Glutamatergic neuron (in vitro differentiated cells): ENCODE measurements at places on chromosomes 2 and 18. TPM values are rescaled to one million over a fixed set of nuclear protein-coding genes. Genes with fewer than 3 reads are reported as not detected.

DNA sequence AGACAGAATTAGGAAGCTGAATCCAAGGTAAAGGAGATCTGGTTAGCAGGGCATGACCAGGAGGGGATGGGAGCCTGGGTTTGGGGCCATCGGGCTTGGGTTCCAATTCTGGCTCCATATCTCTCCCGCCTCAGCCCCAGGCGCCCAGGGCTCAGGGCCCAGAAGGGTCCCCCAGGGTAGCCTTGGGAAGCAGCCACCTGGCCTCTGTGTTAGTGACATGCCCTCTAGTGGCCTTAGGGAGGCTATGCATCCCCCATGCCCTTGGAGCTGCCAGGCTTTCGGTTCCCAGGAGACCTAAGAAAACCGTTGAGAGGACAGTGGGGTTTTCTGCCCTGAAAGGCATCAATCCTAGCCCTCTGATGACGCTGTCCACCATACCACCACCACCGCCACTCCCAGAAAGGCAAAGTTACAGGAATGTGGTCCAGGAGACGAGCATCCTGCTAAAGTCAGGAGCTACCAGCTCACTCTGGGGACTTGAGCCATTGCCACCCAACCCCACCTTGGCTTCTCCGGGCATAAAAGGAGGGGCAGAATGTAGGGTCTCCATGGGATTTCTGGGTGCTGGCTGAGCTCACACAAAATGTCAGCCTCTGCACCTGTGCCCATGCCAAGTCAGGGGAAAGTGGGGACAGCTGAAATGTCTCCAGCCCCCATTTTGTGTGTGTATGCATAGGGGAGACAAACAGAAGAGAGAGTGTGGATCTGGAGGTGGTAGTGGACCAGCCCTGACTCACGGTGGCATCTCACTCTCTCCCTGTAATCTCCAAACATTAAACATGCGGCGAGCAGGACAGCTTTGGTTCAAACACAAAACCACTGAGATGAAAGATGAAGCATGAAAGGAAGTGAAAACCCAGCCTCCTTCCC is 56.5 kb downstream of the EMX1 start:
- H3K36me3 ChIP-seq = no peaks in the 10 kb centered on the region
- DNase-seq = peak; percentile 61
- H3K27me3 ChIP-seq = peaks cover 2% of the 10 kb centered on the region
- H3K4me1 ChIP-seq = peaks cover 15% of the 10 kb centered on the region

Gene DSEL
- 12.2 TPM for total RNA-seq

DNA sequence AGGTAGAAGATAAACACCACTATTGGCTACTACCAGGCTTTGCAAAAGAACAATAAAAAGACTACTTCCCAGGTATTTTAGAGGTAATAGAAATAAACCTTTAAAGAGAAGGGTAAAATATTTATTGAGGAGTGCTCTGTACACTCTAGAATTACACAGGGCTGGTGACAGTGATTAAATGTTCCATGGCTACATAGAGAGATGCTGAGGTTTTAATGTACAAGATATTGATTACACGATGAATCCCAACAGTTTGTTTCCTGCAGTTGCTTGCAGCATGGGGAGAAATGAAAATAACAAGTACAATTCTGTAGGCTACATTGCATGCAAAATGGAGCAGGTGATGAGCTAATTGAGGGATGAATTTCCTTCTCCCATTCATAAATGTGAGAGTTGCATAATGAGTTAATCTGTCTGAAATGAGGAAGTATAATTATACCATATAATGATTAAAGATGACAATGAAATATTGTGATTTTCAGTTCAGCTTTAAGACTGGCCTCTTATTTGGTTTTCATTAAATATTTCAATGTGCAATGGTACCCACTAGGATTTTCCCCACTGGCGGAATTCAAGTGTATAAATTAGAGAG is 266.1 kb downstream of the SOCS6 start:
- H3K27ac ChIP-seq = peak overlapping the region; percentile 98
- H3K27me3 ChIP-seq = peaks cover 4% of the 10 kb centered on the region
- peak overlapping the region; percentile 35 for H3K4me3 ChIP-seq
- DNase-seq = no peak

GRCh38 chr18:67417864-67418523 is 98.5 kb downstream of the DSEL start:
- no peak overlapping the region for H3K4me3 ChIP-seq
- no peak for DNase-seq
- no peak overlapping the region for H3K27ac ChIP-seq
- no peaks in the 10 kb centered on the region for H3K27me3 ChIP-seq
- no peaks in the 10 kb centered on the region for H3K4me1 ChIP-seq

DNA sequence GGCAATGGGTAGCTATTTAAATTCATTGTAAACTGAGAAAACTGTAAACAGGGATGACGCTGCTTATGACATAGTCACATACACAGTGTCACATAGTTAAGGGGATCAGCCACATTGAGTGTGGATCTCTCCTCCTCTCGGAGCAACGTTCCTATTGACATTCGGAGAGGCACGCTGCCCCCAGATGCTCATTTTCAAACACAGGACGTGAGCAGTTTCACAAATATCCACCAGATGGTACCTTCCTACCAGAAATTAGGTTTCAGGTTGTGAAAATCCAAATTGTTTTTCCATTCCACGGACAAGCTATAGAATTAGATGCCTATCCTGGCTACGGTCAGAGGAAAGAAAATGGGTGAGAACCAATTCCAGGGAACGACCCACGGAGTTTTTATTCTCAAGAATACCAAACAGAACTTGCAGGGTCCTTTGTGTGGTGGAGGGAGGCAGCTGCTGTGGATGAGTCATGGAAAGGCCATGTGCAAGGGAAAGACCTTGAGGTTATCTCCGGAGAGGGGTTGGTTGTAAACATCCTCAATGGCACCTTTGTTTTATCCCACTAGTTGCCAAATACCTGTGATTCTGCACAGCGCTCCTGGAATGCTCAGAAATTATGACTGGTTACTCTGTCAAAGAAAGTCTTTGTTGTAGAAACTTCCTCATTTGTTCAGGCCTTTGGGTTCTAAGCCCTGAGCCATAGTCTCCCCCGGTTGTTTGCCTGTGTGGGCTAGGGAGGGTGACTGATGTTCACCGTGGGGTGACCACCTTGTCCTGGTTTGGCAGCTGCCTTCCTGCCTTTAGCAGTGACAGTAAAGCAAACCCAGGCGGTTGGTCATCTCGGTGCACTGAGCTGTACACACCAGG is 88.0 kb downstream of the ACTR3 start:
- peaks cover 31% of the 10 kb centered on the region for H3K4me1 ChIP-seq
- no peak for DNase-seq
- peaks cover 5% of the 10 kb centered on the region for H3K27me3 ChIP-seq
- H3K27ac ChIP-seq = peak overlapping the region; percentile 78
- no peak overlapping the region for H3K4me3 ChIP-seq
- H3K36me3 ChIP-seq = peaks cover 12% of the 10 kb centered on the region

GRCh38 chr2:9473308-9473984 is 905 bp upstream of the IAH1 start:
- H3K27me3 ChIP-seq = no peaks in the 10 kb centered on the region
- no peaks in the 10 kb centered on the region for H3K36me3 ChIP-seq
- H3K4me1 ChIP-seq = peaks cover 2% of the 10 kb centered on the region
- no peak overlapping the region for H3K27ac ChIP-seq

- peak; percentile 28 for DNase-seq
- peaks cover 7% of the 10 kb centered on the region for H3K27me3 ChIP-seq
- peak overlapping the region; percentile 97 for H3K27ac ChIP-seq
- H3K4me3 ChIP-seq = peak overlapping the region; percentile 32
- peaks cover 22% of the 10 kb centered on the region for H3K4me1 ChIP-seq
- H3K36me3 ChIP-seq = peaks cover 5% of the 10 kb centered on the region
Measured at GRCh38 chr2:6370753-6371551, 494.8 kb downstream of the CMPK2 start.

Gene PSMA8
- total RNA-seq = not detected

GRCh38 chr2:190781604-190782198 is 98.9 kb upstream of the GLS start:
- no peak overlapping the region for H3K4me3 ChIP-seq
- H3K4me1 ChIP-seq = peaks cover 7% of the 10 kb centered on the region
- H3K27me3 ChIP-seq = no peaks in the 10 kb centered on the region
- no peak overlapping the region for H3K27ac ChIP-seq
- H3K36me3 ChIP-seq = peaks cover 4% of the 10 kb centered on the region

Gene EPAS1
- total RNA-seq = not detected

- peak overlapping the region; percentile 2 for H3K27ac ChIP-seq
- no peaks in the 10 kb centered on the region for H3K36me3 ChIP-seq
- no peak for DNase-seq
- H3K4me3 ChIP-seq = no peak overlapping the region
- peaks cover 23% of the 10 kb centered on the region for H3K4me1 ChIP-seq
- peaks cover 8% of the 10 kb centered on the region for H3K27me3 ChIP-seq
Measured at GRCh38 chr2:127175751-127176354, 44.2 kb downstream of the CYP27C1 start.

GRCh38 chr2:65053199-65053598 is 3.0 kb upstream of the CEP68 start:
- DNase-seq = no peak
- H3K27ac ChIP-seq = no peak overlapping the region
- H3K4me1 ChIP-seq = peaks cover 10% of the 10 kb centered on the region
- H3K4me3 ChIP-seq = no peak overlapping the region
- no peaks in the 10 kb centered on the region for H3K36me3 ChIP-seq
- H3K27me3 ChIP-seq = peaks cover 4% of the 10 kb centered on the region

DNA sequence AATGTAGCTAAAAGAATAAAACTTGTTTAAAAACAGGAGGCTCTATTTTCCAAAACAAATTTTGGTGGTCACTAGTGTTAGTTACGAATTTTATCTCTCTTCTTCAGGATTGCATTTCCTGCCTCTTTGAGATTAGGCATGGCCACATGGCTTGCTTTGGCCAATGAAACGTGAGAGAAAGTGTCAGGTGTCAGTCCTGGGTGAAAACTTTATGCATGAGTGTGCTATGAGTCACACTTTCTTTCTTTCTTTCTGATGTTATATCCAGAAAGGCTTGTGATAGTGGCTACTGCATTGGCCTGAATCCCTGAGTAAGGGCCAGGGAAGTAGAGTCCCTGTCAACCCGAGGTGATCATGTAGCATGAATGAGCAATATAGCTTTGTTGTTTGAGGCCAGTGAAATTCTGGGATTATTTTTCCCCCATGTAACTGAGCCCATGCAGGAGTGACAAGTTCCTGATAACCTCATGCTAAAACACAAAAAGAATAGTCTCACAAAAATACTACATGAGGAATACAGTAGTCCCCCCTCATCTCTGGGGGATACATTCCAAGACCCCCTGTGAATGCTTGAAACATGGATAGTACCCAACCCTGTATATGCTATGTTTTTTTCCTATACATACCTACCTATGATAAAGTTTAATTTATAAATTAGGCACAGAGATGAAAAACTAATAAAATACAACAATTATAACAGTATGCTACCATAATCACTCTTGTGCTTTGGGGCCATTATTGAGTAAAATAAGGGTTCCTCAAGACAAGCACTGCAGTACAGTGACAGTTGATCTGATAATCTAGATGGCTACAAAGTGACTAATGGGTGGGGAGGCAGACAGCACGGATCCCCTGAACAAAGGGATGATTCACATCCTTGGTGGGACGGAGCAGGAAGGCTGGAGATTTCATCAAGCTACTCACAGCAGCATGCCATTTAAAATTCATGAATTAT is 109.5 kb downstream of the CDC42EP3 start:
- H3K36me3 ChIP-seq = no peaks in the 10 kb centered on the region
- no peak for DNase-seq
- H3K4me1 ChIP-seq = peaks cover 1% of the 10 kb centered on the region
- peaks cover 3% of the 10 kb centered on the region for H3K27me3 ChIP-seq

GRCh38 chr2:64942693-64943092 is 46.5 kb upstream of the SLC1A4 start:
- H3K4me3 ChIP-seq = no peak overlapping the region
- no peak for DNase-seq
- no peaks in the 10 kb centered on the region for H3K4me1 ChIP-seq
- no peak overlapping the region for H3K27ac ChIP-seq
- H3K27me3 ChIP-seq = peaks cover 2% of the 10 kb centered on the region

Gene APOB
- not detected for total RNA-seq

- peaks cover 4% of the 10 kb centered on the region for H3K4me1 ChIP-seq
- no peak for DNase-seq
Measured at GRCh38 chr2:190646780-190647522, 1.9 kb upstream of the NAB1 start.

Gene GAL3ST2
- 0.42 TPM for total RNA-seq

Gene ZSCAN30
- 41.0 TPM for total RNA-seq

Gene ADRA2B
- 0.91 TPM for total RNA-seq

- no peak overlapping the region for H3K27ac ChIP-seq
- H3K36me3 ChIP-seq = peaks cover 9% of the 10 kb centered on the region
- no peak for DNase-seq
- H3K4me3 ChIP-seq = no peak overlapping the region
- no peaks in the 10 kb centered on the region for H3K4me1 ChIP-seq
Measured at GRCh38 chr2:84395820-84396219, 63.3 kb downstream of the SUCLG1 start.

GRCh38 chr2:193348055-193348454 is 1153.3 kb upstream of the TMEFF2 start:
- no peaks in the 10 kb centered on the region for H3K27me3 ChIP-seq
- no peak for DNase-seq
- H3K4me1 ChIP-seq = no peaks in the 10 kb centered on the region
- H3K36me3 ChIP-seq = no peaks in the 10 kb centered on the region
- no peak overlapping the region for H3K27ac ChIP-seq

Gene SP5
- 1.8 TPM for total RNA-seq

Gene C1QL2
- not detected for total RNA-seq

DNA sequence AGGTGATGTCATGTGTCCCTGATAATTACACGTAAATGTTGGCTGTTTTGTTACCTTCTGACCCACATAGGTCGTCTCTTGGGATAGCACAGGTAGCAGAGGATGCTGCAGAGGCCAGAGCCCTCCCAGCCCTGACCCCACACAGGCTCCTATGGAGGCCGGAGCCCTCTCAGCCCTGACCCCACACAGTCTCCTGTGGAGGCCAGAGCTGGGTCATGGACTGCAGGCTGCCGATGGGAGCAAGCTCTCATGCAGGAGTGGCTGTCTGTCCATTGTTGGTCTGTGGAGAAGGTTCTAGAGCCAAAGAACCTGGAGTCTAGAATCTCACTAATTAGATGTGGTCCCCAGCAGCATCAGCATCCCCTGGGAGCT is 155.5 kb downstream of the LDLRAD4 start:
- no peak overlapping the region for H3K4me3 ChIP-seq
- H3K4me1 ChIP-seq = peaks cover 11% of the 10 kb centered on the region
- H3K27ac ChIP-seq = no peak overlapping the region
- H3K27me3 ChIP-seq = no peaks in the 10 kb centered on the region
- no peaks in the 10 kb centered on the region for H3K36me3 ChIP-seq
- no peak for DNase-seq

Gene GCG
- not detected for total RNA-seq

DNA sequence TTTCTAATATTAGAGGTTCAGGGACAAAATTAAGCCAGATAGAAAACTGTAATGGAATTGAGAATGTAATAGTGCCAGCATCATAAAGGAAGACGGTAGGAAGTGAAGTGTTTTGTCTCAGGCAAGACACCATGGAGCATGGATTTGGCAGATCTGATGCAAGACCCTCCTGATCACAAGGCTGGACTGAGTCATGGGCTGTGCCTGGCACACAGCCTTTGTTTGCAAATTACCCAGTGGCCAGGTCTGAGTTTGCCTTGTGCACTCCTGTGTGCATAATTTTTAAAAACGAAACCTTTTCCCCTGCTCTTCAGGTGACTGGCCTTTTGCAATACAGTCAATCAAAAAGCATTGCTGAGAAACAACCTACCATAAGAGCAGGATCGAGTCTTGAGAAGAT is 2.0 kb upstream of the UPP2 start:
- H3K4me3 ChIP-seq = no peak overlapping the region
- H3K4me1 ChIP-seq = peaks cover 6% of the 10 kb centered on the region
- H3K27me3 ChIP-seq = no peaks in the 10 kb centered on the region
- DNase-seq = no peak
